ENCODE measurements at places on chromosomes 7 and 10.

GRCh38 chr10:79275431-79275851 lies 71.8 kb upstream of the PPIF start:
- DNase-seq = no peak

DNA sequence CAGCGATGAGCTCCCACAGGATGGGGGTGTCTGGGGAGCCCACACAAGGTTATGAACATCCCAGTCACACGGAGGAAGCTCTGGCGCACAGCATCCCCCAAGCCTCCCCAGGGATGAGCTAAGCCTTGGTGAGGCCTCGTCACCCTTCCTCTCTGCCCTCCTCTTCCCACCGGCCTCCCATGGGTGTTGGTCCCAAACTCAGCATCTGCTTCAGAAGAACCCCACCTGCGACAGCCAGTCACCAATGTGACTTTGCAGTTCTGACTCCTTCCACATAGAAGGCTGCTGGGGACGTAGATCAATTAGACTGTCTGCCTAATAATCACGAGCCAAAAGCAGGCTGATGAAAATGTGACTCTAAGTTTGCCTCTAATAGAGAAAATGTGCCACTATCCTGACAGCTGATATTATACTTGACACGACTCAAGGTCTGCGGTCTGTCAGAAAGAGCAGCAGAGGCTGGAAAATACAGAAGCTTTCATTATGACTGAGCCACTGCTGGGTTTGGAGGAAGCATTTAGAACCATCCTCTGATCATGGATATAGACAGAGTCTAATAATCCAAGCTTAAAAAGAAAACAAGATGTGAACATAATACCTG lies 116.0 kb upstream of the PFKP start:
- DNase-seq = no peak

- DNase-seq = no peak
Measured at GRCh38 chr7:27146491-27147198, 929 bp downstream of the HOXA6 start.

DNA sequence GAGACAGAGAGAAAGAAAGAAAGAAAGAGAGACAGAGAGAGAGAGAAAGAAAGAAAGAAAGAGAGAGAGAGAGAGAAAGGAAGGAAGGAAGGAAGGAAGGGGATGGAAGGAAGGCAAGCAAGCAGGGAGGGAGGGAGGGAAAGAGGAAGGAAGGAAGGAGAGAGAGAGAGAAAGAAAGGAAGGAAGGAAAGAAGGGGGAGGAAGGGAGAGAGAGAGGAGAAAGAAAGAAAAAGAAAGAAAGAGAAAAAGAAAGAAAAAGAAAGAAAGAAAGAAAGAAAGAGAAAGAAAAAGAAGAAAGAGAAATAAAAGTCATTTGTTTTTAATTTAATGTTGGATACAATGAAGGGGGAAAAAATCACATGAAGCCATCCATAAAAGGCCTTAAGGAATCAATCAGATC lies 4.6 kb upstream of the RASSF4 start:
- DNase-seq = no peak

DNA sequence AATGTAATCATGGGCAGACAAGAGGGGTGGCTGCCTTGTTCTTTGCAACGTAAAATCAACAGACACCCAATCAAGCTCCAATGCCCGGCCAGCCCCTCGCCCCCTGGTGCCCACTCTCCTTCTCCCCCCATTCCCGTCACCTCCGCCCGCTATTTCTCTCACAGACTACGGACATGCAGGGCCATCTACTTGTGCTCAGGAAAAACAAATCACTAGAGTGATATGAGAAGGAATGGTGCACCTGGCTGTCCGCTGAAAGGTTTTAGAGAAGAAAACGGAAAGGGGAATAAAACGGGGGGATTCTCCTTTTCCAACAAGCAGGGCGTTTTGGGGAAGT lies 396 bp downstream of the GRM8 start:
- no peak for DNase-seq

- no peak for DNase-seq
Measured at GRCh38 chr10:3469639-3470020, 297.0 kb upstream of the PITRM1 start.

- no peak for DNase-seq
Measured at GRCh38 chr7:44595934-44596635, 10.3 kb upstream of the OGDH start.

- no peak for DNase-seq
Measured at GRCh38 chr10:117536072-117536865, 6.3 kb upstream of the EMX2 start.

GRCh38 chr7:2962865-2963264 lies 80.8 kb downstream of the CARD11 start:
- DNase-seq = peak; percentile 27

- DNase-seq = no peak
Measured at GRCh38 chr7:111780527-111780926, 218.2 kb upstream of the IMMP2L start.

DNA sequence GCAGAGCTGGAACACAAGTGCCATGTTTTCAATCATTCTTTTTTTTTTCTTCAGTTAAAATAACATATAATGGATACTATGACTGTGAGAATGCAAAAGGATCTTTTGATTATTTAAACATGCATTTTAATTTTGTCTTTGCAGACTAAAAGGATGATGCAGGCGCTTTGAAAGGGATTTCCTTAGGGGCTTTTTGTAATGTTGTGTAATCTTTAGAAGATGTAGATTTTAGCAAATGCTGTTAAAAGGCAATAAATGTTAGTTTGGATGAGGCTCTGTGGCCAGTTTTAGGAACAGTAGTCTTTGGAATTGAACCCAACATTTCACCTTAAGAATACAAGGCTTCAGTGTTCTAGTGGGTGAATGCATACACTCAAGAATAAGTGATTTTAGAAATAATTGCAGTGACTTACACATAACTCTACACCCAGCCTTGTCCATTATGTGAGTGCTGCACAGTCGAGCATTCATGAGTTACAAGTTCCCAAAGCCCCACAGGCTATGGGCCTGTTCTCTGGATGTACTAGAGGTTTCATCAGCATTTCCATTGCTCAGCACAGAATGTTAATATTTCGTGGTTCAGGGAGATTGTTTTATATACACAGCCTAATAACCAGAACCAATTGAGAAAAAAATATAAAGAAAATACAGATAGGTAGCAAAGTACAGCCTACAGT lies 11.6 kb downstream of the PAPSS2 start:
- no peak for DNase-seq

DNA sequence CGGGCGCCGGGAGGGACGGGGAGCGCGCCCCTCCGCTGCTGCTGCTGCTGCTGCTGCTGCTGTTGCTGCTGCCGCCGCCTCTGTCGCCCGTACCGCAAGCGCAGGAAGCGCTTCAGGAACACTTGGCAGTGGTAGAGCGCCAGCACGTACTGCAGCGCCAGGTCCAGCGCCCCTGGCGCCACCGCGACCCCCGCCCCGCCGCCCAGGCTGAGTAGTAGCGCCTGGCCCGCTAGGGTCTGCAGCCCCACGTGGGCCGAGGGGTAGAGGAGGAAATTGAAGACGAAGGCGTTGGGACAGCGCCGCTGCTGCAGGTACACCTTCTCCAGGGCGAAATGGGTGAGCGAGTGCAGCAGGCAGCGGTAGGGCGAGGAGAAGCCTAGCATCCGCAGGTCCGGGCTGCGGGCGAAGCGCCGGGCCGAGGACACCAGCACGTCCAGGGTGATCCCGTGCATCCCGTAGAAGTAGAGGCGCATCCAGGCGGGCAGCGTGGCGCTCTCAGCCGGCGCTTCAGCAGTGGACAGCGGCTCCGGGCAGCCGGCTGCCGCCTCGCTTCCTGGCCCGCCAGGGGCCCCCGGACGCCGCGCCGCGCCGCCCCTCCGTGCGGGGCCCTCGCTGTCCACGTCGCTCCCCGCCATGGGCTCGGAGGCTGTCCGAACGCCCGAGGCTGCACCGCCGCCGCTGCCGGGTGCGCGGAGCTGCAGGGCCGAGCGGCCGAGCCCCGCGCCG lies at the start of gene TMEM229A:
TMEM229A (minus strand) TSS at position 699 of the 726 bp plus-strand sequence; CDS start at position 635, 64 bp downstream.
- no peak for DNase-seq

GRCh38 chr10:128571745-128572144 lies 445.5 kb upstream of the MKI67 start:
- no peak for DNase-seq

DNA sequence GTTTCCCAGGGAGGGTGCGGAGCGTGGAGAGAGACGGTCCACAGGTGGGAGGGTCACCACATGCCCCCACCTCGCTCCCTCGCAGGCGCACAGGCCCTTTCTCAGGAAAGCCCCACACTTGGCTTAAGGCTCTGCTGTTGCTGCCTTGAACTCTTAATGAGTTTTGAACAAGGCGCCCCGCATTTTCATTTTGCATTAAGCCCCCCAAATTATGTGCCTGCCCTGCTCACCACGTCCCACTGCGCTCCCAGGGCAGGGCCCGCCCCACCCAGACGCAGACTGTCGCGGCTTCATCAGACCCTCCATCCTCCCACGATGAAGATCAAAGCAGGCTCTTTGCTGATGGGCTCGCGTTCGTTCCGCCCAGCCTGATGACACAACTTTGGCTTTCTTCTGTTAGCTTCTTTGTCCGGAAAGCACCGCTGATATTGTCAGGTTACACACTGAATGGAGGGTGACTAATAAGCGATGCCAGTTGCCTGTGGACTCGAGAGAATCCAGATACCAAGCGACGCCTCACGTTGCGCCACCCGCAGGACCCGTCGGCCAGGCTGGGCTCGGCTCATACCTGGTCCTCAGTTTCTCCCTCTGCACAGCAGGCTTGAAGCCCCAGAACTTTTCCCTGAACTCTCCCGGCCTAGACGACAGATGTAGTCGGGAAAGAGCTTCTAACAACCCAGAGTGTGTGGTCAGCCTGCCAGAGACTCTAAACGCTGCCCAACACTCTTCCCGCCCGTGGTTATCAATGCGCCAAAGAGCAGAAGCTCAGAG lies 9.5 kb downstream of the CALML3 start:
- DNase-seq = peak; percentile 80

DNA sequence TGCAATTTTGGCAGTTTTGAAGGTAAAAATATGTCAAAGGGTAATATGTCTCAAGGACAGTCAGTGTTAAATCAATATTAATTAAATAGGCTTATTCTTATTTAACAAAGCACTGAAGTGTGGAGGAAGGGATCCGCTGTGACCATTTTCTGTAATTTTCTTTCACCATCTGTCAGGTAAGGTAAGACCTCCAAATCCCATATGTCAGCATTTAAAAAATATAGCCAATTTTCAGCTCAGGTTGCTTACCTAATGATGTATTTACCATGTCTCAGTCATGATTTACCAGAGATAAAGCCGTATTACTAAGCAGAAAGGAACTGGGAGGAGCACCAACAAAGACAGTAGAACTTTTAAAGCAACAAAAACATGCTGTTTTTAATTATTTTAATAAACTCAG lies 683.9 kb downstream of the CCSER2 start:
- no peak for DNase-seq

DNA sequence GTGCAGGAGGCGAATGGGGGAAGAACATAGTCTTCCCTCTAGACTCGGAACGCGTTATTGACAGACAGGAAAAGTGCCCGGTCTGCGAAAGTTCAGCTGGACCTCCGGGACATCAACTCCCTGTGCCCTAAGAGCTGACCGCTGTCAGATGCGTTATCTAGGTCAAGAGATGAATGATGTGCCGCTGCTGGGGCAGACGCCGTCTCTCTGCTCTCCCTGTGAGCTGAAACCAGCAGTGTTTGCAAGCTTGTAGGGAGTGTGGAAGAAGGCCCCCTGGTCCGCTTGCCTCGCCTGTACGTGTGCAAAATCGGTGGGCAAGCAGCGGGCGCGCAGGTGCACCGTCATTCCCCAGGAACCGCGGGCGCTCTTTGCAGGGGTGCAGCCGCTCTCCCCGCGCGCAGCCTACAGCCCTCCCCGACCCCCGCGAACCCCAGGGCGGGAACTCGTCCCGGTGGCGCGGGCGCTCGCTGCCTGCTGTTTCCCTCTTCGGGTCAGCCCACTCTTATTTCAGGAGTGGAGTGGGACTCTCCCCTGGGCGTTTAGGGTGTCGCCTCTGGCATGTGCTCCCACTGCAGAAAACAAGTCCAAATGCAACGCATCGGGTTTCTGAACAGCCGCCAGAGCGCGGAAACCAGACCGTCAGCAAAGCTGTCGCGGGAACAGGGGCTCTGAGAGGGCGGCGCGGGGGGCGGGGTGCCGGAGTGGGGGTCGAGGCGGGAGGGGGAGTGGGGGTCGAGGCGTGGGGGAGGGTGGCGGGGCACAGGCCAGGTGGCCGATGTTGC lies 1.8 kb upstream of the PFKFB3 start:
- DNase-seq = peak; percentile 44

DNA sequence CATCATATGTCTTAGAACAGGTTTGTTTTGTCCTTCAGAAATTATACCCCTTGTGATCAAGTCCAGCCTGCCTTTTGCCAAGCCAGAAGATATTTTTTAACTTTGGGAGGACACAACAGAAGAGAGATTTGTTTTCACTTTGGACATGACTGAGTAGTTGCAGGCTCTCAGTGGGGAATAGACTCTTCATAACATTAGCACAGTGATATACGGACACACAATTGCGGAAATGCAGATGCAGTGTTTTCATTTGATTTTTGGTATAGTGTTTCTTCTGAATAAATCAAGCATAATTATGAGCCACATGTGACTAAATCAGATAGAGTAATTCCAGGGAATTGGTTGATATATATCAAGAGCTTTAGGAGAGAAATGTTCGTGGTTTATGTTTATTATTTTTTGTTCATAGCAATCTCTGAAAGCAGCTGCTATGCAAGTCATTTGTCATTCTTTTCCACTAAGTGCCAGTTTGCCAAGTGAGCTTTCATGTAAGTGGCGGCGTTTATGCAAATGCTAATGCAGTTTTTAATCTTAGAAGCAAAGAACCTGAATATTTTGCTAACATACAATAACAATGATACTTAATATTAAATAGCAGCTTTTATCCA lies 69.6 kb upstream of the HDAC9 start:
- DNase-seq = no peak

- peak; percentile 78 for DNase-seq
Measured at GRCh38 chr7:150944066-150945042, 33.8 kb downstream of the KCNH2 start.

DNA sequence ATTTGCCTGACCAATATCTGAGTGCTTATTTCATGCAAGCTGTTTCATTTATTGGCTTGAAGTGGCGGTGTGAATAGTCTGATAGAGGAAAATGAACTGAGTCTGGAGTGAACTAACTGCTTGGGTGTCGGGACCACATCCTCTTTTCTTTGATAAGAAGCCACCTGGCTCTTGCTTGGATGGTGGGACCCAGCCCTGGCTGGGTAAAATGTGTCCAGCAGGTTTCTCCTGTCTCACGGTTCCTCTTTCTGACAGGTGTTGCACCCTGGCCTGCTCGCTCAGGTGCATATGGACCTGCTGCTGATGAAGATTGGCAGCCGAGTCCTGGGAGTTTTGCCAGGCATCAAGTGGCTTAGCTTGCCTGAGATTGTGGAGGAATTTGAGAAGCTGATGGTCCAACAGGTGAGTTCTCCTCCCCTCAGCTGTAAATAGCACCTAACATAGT lies 1.6 kb downstream of the ADCK2 start:
- DNase-seq = peak; percentile 37

DNA sequence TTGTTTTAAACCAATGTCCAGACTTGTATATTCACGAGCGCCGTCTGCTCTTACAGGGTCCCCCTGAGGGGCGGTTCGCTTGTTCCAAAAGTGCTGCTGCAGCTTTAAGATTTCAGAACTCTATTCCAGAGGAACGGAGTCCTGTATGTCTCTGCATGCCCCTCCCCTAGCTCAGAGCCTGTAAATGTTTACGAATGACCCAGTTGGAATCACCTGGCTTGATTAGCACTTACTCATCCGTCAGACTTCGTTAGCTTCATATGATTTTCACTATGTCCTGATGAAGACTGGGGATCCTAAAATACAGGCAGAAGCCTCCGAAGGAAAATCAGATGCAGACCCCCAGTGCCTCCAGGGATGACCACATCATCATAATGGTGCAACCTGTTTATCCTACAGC lies 4.5 kb upstream of the CHST15 start:
- no peak for DNase-seq

GRCh38 chr10:78298835-78299234 lies 265.2 kb downstream of the RPS24 start:
- no peak for DNase-seq

GRCh38 chr7:50202052-50202555 lies 102.4 kb upstream of the IKZF1 start:
- no peak for DNase-seq
